ENCODE measurements at places on chromosomes 1 and 21.
A peak's percentile ranks its signal among the peaks of the same experiment; 100 is the strongest.

DNA sequence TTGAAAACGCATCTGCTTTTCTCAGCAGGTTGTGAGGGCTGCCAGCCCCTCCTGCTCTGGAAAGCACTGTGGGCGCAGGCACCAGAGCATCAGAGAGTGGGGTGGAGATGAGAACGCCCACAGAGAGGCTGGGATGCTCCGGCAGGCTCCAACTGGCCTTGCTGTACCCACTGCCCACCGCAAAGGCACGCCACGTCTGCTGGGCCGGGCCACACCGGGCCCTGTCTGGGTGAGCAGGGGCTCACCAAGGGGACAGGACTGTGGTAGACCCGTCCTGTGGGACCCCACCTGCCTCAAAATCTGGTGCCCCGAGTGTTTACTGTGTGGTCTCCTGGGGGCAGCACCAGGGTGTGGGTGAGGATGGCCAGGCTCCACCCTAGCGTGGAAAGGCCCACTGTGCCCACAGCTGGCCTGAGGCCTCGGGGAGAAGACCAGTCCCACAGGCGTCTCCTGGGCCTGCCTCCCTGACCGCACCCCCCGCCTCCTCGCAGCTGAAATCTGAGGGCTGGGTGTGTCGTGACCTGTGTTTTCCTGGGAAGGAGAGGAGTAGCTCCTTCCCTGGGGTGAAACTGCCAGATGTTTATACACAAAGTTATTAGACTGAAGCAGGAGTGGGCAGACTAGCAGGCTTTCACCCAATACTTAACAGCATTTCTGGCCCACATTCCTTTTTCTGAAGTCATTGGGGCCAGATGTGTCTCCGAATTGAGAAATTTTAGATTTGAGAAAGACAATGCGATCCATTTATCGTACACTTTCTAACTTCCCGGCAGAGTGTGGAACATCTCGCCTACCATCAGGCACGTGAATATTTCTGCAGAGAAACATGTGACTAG, 53.8 kb downstream of the STUM start:
- DNase-seq, result peak; percentile 2

GRCh38 chr1:6117064-6117463, 63.1 kb downstream of the CHD5 start:
- no peak for DNase-seq

- DNase-seq, result no peak
Observed at GRCh38 chr1:205504311-205505075, at the start of gene CDK18. Gene CDK18 (plus strand): TSS chr1:205504669. CDS start chr1:205523168, 18,499 bp downstream.

DNA sequence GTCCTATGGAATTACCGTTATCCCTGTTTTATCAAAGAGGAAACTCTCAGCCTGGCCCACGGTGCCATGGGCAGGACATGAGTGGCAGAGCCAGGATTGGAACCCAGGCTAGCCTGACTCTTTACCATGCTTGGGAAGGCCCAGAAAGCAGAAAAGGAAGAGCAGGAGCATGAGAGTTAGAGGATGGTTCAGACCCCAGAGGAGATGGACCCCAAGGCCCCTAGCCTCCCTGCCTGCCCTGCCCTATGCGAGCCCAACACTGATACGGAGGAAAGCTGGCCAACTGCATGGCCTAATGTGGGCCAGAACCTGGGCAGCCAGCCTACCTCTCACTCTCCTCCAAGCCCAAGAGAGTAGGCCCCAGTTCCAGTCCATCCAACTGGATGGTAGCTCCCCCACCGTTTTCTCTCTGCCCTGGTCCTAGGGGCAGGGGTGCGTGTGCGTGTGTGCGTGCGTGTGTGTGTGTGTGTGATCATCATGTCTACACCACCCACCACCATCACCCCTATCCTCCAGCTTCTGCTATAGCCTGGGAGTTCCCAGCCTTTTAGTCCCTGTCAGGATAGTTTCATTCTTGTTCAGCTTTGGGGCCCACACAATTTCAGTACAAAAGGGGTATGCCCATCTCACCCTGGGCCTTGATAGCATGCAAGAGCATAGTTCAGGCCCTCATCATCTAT, 15.4 kb upstream of the MEX3A start:
- DNase-seq, result no peak

DNA sequence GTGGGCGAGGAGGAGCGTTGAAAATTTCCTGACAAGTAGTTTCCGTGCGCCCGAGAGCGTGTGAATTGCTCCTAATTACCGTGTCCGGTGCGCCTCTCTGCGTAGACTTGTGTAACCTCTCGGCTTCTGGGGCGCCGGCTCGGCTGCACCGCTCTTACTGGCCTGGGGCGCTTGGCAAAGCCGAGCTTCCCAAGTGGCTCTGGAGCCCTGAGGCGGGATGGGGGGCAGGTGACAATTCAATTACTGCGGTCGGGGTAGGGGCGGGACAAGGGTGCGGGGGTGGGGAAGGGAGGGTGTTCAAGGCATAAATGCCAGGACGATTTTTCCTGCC, 392 bp upstream of the DMRTA2 start:
- no peak for DNase-seq

DNA sequence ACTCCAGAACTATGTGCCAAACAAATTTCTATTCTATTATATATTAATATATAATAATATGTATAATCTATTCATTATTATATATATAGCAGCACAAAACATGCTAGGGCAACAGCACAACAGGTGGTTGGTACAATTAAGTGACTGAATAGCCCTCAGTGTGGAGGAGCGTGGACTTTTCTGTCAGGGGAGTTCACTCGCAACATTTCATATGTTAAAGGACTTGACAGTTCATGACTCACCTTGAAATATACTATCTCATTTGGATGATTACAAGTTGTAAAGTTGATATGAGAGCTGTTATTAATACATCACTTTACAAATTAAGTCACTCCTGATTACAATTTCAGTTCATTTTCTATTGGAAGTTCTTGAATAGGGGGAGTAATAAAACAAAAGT, 178.4 kb downstream of the LHX8 start:
- DNase-seq, result no peak

DNA sequence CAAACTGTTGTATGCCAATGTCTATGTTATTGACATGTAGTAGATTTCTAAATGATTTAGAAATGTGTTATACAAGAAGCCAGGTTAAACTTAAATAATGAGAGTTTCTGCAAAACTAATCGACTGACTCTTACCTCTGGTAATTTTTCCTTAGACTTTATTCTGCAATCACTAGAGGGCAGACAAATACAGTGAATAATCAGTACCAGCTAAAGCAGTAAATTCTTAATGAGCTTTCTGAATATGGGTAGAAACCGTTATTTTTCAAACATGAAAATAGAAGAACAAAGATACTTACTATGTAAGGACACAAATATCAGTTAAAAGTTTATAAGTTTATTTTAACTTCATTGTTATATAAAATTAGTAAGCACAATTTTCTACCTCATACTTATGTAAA, 97.9 kb upstream of the RGS1 start:
- DNase-seq, result peak; percentile 76

GRCh38 chr1:179493323-179493722, 82.4 kb downstream of the NPHS2 start:
- no peak for DNase-seq

DNA sequence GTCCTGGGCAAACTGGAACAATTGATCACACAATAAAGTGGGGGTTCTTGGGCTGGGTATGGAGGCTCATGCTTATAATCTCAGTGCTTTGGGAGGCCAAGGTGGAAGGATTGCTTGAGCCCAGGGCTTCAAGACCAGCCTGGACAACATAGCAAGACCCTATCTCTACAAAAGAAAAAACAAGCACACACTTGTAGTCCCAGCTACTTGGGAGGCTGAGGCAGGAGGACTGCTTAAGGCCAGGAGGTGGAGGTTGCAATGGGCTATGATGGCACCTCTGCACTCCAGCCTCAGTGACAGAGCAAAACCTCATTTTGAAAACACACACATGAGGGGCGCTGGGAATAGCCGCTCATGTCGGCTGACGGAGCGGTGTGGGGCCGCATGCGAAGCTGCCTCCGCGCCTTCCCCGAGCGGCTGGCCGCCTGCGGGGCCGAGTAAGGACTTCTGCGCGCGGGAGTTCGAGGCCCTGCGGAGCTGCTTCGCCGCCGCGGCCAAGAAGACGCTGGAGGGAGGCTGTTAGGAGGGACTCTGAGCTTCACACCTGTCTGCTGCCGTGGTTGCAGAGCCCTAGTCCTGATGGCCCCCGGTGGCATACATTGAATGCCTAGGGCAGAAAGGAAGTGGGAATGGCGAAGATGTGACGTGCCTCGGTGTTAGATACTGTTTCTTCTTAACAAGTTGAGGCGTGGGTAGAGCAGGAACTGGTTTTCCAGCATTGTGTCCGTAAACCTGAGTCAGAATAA, 59.5 kb downstream of the ACBD3 start:
- no peak for DNase-seq

DNA sequence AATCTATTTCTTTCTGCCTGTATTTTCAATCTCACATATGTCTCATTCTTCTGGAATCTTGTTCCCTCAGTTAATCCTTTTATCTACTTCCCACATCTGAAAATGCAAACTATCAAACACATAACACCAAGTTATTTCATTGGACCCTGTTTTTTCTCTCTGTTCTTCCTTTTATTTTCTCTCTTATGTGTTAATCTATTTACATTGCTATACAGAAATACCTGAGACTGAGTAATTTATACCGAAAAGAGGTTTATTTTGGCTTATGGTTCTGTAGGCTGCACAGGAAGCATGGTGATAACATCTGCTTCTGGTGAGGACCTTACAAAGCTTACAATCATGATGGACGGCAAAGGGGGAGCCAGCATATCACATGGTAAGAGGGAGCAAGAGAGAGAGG, 247.6 kb downstream of the TGFB2 start:
- peak; percentile 70 for DNase-seq

- peak; percentile 54 for DNase-seq
Observed at GRCh38 chr1:234326497-234327366, 46.5 kb upstream of the COA6 start.

DNA sequence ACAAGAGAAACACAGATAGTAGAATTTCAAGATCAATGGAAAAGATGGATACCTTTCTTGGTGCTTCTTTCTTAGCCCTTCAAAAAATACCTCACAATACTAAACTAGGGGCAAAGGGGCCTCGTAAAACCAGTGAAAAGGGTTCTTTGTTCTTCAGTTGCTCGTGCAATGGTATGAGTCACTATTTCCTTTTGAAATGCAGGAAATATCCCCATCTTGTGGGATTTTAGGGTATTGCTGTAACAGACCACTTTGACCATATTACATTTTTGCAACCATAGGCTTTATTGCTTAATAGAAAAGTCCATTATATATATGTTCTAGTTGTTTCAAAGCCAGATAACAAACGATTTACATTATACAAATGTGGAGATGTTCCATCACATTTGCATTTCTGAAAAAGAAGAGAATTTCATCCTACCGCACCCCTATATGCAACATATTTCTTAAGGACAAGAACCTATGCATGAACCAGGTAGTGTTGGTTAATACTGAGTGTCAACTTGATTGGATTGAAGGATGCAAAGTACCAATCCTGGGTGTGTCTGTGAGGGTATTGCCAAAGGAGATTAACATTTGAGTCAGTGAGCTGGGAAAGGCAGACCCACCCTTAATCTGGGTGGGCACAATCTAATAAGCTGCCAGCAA, 88.6 kb upstream of the PKN2 start:
- peak; percentile 46 for DNase-seq

DNA sequence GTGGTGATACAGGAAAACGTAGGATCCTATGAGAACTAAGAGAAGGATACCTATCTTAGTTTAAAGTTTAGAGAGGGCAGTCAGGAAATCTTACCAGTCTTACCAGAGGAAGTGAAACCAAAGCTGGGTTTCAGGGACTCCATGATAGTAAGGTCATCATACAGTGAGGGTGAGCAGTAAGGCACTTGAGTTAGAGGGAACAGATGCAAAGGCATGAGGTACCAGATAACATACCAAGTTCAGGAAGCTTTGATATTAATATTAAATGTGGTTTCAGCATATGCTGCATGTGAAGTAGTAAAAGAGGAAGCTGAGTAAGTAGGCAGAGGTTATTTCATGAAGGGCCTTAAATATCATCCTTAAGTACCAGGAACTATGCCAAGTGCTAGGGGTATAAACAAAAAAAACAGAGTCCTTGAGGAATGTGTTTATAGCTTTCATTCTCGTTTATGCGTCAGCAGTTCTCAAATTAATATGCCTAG, 16.9 kb downstream of the ATG4C start:
- no peak for DNase-seq

DNA sequence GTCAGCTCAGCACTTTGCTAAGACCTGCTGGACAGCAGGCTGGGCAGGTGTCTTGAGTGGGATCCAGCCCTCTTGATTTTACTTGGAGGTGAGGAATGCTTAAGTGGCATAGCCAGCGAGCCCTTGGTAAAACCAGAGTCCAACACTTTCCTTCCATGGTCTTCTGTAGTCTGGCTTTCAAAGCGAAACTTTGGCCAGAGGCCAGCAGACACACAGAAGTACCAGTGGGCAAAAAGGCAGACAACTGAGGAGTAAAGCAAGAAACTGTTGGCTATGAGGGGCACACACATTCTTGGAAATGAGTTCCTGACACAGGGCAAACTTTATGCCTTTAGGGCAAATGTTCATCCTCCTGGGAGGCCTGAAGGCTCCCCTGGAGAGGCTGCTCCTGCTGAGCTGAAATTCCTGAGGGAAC, 281.0 kb upstream of the POU3F1 start:
- DNase-seq, result no peak

GRCh38 chr1:46936788-46937187, 4.5 kb downstream of the CYP4A11 start:
- DNase-seq, result no peak

GRCh38 chr1:37449936-37450335, 24.4 kb upstream of the ZC3H12A start:
- DNase-seq, result no peak

GRCh38 chr1:156797212-156797871, 19.3 kb downstream of the SH2D2A start:
- DNase-seq, result peak; percentile 55

- DNase-seq, result no peak
Observed at GRCh38 chr21:8998946-8999681, 1522.3 kb upstream of the TPTE start.

- DNase-seq, result no peak
Observed at GRCh38 chr1:157831968-157832626, 9.5 kb downstream of the CD5L start.

GRCh38 chr1:234943836-234944402, 184.7 kb downstream of the TOMM20 start:
- no peak for DNase-seq

DNA sequence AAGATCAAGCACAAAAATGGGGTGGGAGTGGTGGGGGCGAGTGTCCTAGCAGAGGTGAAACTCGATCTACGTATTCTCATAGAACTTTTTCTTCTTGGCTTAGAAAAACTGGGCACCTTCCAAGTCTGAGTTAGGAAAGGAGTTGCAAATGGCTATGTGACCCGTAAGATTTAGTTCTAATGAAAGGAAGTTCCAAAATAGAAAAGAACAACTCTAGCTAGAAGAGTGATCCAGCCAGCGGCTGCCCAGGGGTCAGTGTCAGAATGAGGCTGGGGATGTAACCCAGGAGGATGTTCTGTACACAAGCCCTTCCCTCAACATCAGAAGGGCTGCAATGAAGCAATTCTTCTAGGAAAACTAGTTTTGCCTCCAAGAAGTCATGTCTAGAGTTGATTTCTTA, 5.2 kb downstream of the MTARC1 start:
- DNase-seq, result no peak

GRCh38 chr21:33971492-33972013, 55.9 kb upstream of the ATP5PO start:
- peak; percentile 54 for DNase-seq

GRCh38 chr21:42411891-42412635, 8.4 kb downstream of the UBASH3A start:
- peak; percentile 5 for DNase-seq

All from astrocyte of the spinal cord (primary cell).